ENCODE measurements at places on chromosomes 7 and 10.

- no peak for DNase-seq
Observed at GRCh38 chr10:22314852-22315251, 1.3 kb upstream of the COMMD3 start.

DNA sequence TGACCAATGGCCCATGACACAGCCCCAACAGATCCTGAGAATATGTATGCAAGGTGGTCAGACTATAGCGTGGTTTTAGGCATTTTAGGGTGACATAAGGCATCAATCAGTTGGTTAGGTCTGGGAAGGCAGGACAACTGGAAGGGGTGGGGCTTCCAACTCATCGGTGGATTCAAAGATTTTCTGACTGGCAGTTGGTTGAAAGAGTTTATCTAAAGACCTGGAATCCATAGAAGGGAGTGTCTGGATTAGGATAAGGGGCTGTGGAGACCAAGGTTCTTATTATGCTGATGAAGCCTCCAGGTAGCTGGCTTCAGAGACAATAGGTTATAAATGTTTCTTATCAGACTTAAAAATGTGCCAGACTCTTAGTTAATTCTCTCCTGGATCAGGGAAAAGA, 60.3 kb upstream of the CFAP46 start:
- DNase-seq = no peak

- DNase-seq = no peak
Observed at GRCh38 chr7:130334274-130334673, 10.3 kb upstream of the CPA5 start.

DNA sequence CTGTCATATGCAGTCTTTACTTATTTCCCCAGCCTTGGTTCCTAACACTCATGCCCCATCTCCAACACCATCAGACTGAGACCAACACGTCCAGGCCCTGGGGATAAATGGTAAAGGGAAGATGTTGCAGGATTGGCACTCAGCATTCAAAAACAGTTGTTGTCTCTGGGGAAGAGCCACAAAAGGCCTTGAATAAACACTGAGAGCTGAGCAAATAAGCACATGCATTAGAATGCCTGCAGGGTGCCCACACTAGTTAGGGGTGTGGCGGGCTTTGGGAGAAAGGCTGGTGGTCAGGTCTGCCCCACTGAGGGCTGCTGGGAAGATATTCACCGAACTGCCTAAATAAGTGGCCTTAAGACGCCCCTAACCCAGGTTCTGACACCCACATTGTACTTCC, 391.0 kb downstream of the GFRA1 start:
- no peak for DNase-seq

- peak; percentile 71 for DNase-seq
Observed at GRCh38 chr7:141785706-141786552, 4.1 kb upstream of the TAS2R5 start.

DNA sequence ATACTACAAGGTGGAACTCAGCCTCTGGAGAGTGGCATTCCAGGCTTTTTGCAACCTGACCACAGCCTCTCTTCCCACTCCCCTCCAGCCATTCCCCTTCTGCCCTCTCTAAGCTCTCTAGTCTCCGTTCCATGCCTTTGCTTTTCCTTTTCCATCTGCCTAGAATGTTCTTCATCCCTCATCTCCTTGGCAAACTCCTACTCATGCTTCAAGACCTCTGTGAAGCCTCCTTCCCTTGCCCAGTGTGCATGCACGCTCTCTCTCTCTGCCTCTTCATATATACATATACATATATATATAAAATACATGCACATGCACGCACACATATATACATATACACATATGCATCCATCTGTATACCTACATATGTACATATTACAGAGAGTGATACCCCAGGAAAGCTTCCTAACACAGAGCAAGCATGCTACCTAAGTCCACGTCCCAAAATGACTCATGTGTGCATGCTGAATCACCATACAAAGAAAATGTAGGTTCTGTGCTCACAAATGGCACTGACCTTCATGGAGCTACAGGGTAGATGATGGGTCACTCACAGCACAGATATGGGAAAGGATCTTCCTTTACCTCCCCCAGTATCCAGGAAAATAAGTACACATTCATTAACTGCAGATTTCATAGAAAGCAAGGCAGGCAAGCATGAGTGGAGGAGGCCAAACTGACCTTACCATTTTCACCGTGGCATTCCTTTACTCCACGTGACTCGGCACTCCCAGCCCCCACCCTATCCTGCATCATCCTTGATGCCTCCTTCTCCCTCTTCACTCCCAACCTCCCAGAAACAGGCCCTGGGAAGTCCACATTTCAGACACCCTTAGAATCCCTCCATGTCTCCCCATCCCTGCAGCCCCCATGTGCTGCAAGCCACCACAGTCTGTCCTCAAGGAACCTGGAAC, 238.4 kb upstream of the ZMIZ1 start:
- DNase-seq = no peak

GRCh38 chr10:124153023-124153826, 59.8 kb upstream of the CHST15 start:
- peak; percentile 89 for DNase-seq

DNA sequence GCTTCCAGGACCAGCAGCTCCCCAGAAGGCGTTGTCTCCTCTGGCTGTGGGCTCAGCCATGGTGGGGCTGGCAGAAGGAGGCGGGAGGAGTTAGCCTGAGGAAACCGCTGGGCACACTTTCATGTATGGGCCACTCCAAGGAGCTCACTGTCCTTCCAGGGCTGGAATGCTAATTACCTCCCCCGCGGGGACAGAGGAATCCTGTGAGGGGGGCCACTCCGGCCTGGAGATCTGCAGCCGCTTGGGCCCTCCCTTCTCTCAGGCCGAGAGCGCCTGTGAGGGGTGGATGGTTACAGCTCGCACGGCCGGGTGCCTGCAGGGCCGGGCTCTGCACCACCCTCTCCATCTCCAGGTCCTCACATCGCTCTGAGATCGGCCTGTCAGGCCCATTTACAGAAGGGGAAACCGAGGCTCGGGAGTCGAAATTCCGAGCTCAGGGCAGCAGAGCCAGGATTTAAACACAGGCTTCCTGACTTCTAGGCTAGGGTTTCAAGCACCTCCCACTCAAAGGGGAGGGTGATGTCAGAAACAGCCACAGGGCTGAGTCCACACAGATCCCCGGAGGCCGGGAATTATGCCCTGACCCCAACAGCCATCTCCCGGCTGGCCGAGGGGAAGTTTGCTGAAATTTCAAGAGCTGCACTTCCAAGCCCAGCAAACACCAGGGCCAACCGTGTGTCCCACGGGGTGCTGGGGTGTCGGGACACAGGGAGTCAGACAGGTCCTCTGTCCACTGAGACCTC, 59.1 kb downstream of the PDGFA start:
- DNase-seq = peak; percentile 53

DNA sequence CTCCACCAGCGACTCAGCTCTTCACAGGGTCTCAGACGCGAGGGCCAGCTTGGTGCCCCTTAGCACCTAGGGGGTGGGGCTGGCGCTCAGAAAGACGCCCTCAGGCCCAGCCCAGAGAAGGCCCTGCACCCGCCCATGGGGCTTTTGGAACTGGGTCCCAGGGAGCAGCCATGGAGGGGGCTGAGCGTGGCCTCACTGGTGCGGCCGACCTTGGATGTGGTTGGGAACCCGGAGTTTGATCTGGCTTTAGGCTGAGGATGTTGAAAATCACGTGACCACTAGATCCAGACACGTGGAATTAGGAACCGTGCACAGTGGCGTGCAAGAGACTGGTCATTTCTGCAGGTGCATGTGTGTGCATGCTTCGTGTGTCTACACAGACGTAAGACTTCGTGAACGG, 185.4 kb downstream of the DNAJB6 start:
- no peak for DNase-seq

DNA sequence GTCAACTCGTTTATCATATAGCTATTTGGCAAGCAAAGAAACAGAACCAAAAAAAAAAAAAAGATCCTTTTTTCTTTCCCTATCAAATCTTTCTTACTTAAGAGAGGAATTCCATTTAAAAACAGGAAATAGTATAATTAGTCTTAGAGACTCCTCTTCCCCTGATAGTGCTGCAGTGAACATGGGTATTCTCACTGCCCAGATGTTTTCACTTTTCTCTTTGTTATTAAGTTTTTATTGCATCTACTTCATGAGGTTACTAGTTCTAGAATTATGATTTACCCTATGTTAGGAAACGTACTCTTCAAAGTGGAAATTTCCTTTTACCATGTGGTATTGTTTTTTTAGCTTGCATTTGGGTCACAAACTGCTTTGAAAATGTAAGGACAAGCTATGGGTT, 8.5 kb downstream of the CASP2 start:
- DNase-seq = peak; percentile 41

- no peak for DNase-seq
Observed at GRCh38 chr7:1055491-1055955, 11.2 kb downstream of the GPR146 start.

- DNase-seq = peak; percentile 13
Observed at GRCh38 chr10:79608505-79609375, 2.0 kb upstream of the SFTPA1 start.

DNA sequence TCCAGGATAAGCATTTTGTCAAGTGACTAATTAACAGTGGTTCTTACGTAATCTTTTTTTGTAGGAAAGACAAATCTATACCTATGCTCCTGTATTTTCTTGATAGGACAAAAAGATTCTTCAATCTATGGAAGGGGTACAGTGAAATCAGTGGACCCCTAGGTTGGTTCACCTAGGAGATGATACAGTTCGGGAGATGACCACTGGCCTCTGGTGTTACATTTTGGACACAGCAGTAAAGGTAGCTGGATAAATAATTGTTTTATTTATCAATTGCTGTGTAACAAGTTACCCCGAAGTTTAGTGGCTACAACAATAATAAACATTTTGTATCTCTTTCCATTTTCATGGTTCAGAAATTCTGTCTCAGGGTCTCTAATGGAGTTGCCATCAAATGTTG, 288.2 kb upstream of the MAGI2 start:
- DNase-seq = peak; percentile 32

DNA sequence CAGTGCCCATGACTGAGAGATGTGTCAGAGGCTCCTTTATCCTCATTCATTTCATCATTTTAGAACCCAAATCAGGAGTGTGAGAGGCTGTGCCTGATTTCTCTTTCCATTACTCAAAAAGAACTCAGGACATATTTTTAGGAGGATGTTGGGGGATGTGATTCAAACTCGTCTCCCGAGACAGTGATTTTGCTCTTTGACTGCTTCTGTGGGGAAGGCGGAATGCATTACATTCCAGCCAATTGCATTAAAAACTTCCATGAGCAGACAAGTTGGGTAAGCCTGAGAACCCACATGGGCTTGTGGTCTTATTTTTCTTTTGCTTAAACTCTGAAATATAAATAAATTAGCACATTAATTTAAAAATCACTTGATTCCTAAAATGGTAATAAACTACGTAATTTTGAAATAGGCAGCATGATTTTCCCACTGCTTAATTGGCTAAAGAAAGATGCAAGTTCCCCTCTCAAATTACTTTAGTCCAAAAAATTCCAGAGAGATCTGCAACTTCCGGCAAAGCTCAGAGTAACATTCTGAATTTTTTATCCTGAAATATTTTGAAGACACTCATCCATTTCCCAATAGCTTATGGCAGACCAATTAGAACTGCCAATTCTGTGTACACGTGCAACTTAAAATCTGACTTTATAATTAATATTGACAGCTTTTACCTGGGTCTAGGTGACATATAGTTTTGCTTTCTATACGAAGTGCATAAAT, 185.6 kb downstream of the C7orf25 start:
- DNase-seq = no peak

DNA sequence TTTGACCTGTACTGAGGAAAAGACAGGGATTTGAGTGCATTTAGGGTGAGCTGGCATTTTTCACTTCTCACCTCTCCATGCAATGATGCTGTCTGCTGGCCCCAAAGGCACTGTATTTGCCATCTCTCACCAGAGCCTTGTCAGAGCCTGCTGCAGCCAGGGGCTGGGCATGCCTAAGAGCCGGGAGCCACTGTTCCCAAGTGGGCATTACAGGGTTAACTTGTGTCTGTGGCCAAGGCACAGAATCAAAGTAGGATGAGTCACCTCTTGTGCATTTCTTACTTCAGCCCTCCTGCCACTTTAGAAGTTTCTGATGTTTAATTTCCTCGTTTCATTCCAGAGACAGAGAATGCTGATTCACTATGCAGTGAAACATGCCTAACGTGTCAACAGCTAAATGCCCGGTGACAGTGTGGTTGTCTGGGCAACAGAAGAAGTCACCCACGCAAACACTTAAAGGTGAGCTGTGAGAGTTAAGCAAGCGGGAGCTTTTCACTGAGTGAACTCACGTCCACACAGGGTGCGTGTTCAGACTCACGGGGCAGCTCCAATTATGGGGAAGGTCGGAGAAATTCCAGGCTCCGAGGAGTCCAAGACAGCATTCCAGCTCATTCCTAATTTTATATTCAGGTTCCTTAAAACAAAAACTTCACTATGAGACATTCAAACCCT, 57.1 kb upstream of the IGFBP3 start:
- DNase-seq = peak; percentile 71

DNA sequence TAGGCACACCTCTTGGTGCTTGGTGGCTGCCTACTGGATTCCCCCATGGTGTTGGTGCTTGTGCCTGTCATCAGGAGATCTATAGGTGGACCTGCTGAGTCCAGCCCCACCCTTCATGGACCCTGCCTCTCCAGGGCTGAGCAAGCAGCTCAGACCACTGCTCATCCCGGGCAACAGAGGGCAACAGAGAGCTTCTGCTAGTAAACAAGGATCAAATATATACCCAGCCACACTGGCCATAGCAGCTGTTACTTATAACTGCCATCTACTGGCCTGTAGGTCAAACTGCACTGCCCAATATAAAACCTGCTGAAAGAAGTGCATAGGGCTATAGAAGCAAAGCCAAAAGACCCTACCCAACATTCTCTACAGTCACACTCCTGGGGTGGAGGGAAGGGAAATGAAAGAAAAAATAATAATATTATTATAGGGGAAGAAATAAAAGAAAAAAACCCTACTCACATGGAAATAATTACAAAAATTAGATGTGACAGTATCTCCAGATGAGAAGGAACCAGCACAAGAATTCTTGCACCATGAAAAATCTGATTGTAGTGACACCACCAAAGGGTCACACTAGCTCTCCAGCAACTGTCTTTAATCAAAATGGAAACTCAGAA, 54.9 kb upstream of the ZNF800 start:
- peak; percentile 32 for DNase-seq

GRCh38 chr10:72611783-72612182, 14.1 kb downstream of the MICU1 start:
- no peak for DNase-seq

GRCh38 chr7:34842782-34843181, 184.8 kb downstream of the NPSR1 start:
- DNase-seq = no peak

- no peak for DNase-seq
Observed at GRCh38 chr7:50661345-50662040, 96.3 kb upstream of the DDC start.

DNA sequence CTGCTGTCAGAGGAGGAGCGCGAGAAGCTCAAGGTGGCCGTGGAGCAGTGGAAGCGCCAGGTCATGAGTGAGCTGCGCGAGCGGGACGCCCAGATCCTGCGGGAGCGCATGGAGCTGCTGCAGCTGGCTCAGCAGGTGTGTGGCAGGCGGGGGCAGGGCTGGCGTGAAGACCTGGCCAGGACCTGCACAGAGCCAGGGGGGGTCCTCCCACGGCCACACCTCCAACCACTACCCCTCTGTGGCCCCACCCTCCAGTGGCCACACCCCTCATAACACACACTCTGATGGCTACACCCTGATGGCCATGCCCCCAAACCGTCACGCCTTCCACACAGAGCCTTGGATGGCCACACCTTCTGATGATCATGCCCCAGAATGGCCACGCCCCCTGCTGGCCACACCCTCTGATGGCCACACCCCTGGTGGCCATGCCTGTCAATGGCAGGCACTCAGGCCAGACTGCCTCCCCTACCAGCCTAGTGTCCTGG, 23.4 kb upstream of the DPYSL4 start:
- DNase-seq = no peak

All from endothelial cell of umbilical vein (primary cell).